ENCODE measurements at places on chromosomes 7 and 10.

GRCh38 chr10:103327906-103328305, 23.0 kb downstream of the PCGF6 start:
- H3K4me3 ChIP-seq = no peak overlapping the region
- no peak overlapping the region for H3K27ac ChIP-seq
- no peaks in the 10 kb centered on the region for H3K36me3 ChIP-seq
- no peaks in the 10 kb centered on the region for H3K4me1 ChIP-seq
- no peak for DNase-seq

DNA sequence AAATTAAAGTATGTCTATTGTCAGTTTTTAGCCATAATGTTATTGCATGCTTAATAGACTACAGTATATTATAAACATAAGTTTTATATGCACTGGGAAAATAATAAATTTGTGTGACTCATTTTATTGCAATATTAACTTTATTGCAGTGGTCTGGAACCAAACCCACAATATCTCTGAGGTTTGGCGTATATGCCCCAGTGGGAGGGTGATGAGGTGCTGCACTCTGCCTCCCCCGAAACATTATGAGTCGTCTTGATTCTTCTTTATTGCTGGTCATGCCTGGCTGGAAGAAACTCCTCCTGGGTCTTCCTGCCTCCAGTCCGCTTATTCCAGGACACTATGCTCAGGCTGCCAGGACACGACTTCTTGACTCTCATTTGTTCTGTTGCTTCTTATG, 88.4 kb downstream of the MTPN start:
- no peak overlapping the region for H3K4me3 ChIP-seq
- H3K27me3 ChIP-seq = no peaks in the 10 kb centered on the region
- DNase-seq = no peak

GRCh38 chr7:105835441-105835840, 41.0 kb downstream of the ATXN7L1 start:
- no peak for DNase-seq
- no peak overlapping the region for H3K27ac ChIP-seq
- H3K27me3 ChIP-seq = no peaks in the 10 kb centered on the region

GRCh38 chr10:95505641-95506040, 55.5 kb downstream of the SORBS1 start:
- no peak overlapping the region for H3K4me3 ChIP-seq
- no peak for DNase-seq
- H3K36me3 ChIP-seq = no peaks in the 10 kb centered on the region
- H3K27ac ChIP-seq = peak overlapping the region; percentile 85
- H3K27me3 ChIP-seq = no peaks in the 10 kb centered on the region

DNA sequence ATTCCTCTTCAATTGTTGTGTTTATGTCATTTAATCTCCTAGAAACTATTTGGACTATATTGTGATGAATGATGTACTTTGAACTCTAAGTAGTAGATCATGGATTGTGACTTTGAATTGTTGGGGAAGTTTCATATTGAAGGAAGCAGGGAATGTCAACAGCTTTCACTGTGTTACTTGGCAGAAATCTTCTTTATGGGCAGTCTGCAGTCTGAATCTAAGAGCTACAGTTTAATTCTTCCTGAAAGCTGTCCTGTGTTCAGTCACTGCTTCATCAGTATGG, 91.6 kb downstream of the PPP1R9A start:
- H3K27ac ChIP-seq = no peak overlapping the region
- H3K36me3 ChIP-seq = no peaks in the 10 kb centered on the region
- no peaks in the 10 kb centered on the region for H3K4me1 ChIP-seq
- no peak for DNase-seq
- H3K4me3 ChIP-seq = no peak overlapping the region

GRCh38 chr7:116218051-116218645, 7.8 kb downstream of the TES start:
- H3K36me3 ChIP-seq = no peaks in the 10 kb centered on the region
- no peak overlapping the region for H3K4me3 ChIP-seq
- no peak for DNase-seq
- no peaks in the 10 kb centered on the region for H3K27me3 ChIP-seq

DNA sequence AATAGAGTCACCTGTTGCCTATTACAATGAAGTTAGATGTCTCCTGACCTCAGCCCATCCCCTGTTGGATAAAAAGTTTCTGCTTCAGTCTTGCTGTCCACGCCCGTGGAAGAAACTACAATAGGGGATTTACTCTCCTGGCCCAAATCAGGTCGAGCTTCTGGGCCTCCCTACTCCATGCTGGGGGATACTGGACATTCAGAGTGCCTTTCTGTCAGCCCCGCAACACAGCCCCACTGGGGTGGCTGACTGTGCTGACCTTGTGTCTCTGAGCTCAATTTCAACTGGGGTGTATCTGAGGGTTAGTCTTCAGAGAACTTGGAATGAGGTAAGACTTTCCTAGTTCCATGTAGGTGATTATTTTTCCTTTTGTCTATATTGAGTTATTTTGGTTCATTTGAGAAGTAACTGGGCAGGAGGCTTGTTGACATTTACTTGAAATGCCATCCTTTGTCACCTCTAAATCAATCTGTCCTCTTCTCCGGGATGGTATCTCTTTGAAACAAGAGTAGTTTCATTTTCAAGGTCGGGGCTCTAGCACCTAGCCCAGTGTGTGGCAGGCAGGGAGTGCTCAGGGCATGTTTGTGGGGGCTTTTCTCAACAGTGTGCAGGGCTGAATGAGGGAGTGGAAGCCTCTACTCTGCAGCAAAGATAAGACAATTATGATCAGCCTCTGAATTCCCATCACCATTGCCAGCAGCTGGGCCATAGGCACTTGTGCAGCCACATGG, 17.7 kb upstream of the CXCL12 start:
- H3K27me3 ChIP-seq = no peaks in the 10 kb centered on the region
- H3K27ac ChIP-seq = no peak overlapping the region
- H3K4me3 ChIP-seq = no peak overlapping the region
- no peaks in the 10 kb centered on the region for H3K4me1 ChIP-seq
